A549 treated with GW870086 at 1 μM for 4 hours (cell line): ENCODE measurements at places on chromosomes 3 and 15. TPM values are rescaled to one million over a fixed set of nuclear protein-coding genes. Genes with fewer than 3 reads are reported as not detected.

Gene SLC6A1
- 0.03 TPM in 1 of 5 replicates, not detected in the others for total RNA-seq

Gene GASK1A
- total RNA-seq, result not detected in 5 replicates

Gene MORC1
- total RNA-seq, result not detected in 5 replicates

Gene GPX1
- total RNA-seq, result 277 to 306 TPM (median 292 TPM) in 5 replicates

Gene EFHB
- total RNA-seq, result 0.94 to 1.5 TPM (median 1.3 TPM) in 5 replicates

Gene NCKIPSD
- 7.4 to 9.7 TPM (median 8.5 TPM) in 5 replicates for total RNA-seq

Gene HRH1
- 7.8 to 9.8 TPM (median 8.3 TPM) in 5 replicates for total RNA-seq

Gene FAM227B
- 0.71 to 1.2 TPM (median 0.84 TPM) in 5 replicates for total RNA-seq

Gene KY
- total RNA-seq, result 0.09 to 0.13 TPM (median 0.10 TPM) in 3 of 5 replicates, not detected in the others

Gene GOLIM4
- 14.0 to 19.5 TPM (median 18.5 TPM) in 5 replicates for total RNA-seq

Gene AHSG
- 0.16 TPM in 1 of 5 replicates, not detected in the others for total RNA-seq

Gene GREM1
- total RNA-seq, result 4.7 to 8.9 TPM (median 6.2 TPM) in 5 replicates

Gene FEZF2
- total RNA-seq, result not detected in 5 replicates

Gene CCK
- total RNA-seq, result 0.98 to 2.0 TPM (median 1.4 TPM) in 5 replicates

Gene TRH
- not detected in 5 replicates for total RNA-seq

Gene CIDEC
- total RNA-seq, result 35.1 to 45.7 TPM (median 37.0 TPM) in 5 replicates

Gene FANCD2OS
- not detected in 5 replicates for total RNA-seq

Gene KCNAB1
- not detected in 5 replicates for total RNA-seq

Gene FETUB
- 0.08 to 0.16 TPM (median 0.14 TPM) in 3 of 5 replicates, not detected in the others for total RNA-seq

Gene LDHAL6B
- not detected in 5 replicates for total RNA-seq

Gene ACP3
- 0.03 TPM in 1 of 5 replicates, not detected in the others for total RNA-seq

Gene CDHR4
- total RNA-seq, result 0.21 to 0.52 TPM (median 0.32 TPM) in 4 of 5 replicates, not detected in the other

Gene ZMYND10
- total RNA-seq, result 0.37 to 1.8 TPM (median 1.2 TPM) in 5 replicates

Gene SRGAP3
- total RNA-seq, result 0.30 to 0.69 TPM (median 0.59 TPM) in 5 replicates

Gene GP5
- total RNA-seq, result 0.03 TPM in 1 of 5 replicates, not detected in the others

Gene GJD2
- total RNA-seq, result not detected in 5 replicates

Gene ZNF860
- total RNA-seq, result 1.3 to 1.5 TPM (median 1.4 TPM) in 5 replicates

Gene DGKG
- 6.0 to 12.7 TPM (median 8.7 TPM) in 5 replicates for total RNA-seq

Gene SYNPR
- not detected in 5 replicates for total RNA-seq

Gene GATM
- 1.9 to 3.5 TPM (median 2.6 TPM) in 5 replicates for total RNA-seq

Gene LSG1
- total RNA-seq, result 31.4 to 35.6 TPM (median 31.7 TPM) in 5 replicates

Gene CAMP
- total RNA-seq, result not detected in 5 replicates

Gene LMOD3
- not detected in 5 replicates for total RNA-seq

Gene NLGN1
- not detected in 5 replicates for total RNA-seq

Gene PP2D1
- total RNA-seq, result not detected in 5 replicates

Gene FRMD4B
- 0.66 to 2.0 TPM (median 1.2 TPM) in 5 replicates for total RNA-seq

Gene IL17RD
- total RNA-seq, result 0.43 to 1.2 TPM (median 1.0 TPM) in 5 replicates

Gene FBXO40
- total RNA-seq, result not detected in 5 replicates

Gene PRKAR2A
- total RNA-seq, result 14.5 to 21.4 TPM (median 16.9 TPM) in 5 replicates

Gene MELTF
- 52.2 to 72.0 TPM (median 61.8 TPM) in 5 replicates for total RNA-seq
